ENCODE measurements at places on chromosomes 5 and 9. TPM values are rescaled to one million over a fixed set of nuclear protein-coding genes. Genes with fewer than 3 reads are reported as not detected.
A peak's percentile ranks its signal among the peaks of the same experiment; 100 is the strongest.

DNA sequence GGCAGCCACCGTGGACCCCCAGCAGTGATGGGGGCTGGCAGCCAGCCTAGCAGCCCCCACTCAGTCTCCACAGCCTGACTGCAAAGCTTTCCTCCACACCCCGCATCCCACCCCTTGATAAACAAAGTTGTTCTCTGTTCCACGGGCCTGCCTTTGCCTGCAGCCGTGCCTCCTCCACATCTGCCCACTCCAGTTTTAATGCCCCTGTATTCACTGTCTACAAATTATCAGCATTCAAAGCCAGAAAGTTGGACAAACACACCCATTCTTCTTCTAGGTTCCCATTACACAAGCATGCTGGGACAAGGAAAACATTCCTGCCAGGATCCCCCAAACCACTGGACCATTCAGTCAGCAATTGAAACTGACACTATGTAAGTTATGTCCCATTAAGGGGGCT, 23.0 kb upstream of the NR5A1 start:
- DNase-seq = no peak

The CAST gene
- 266 TPM for total RNA-seq

DNA sequence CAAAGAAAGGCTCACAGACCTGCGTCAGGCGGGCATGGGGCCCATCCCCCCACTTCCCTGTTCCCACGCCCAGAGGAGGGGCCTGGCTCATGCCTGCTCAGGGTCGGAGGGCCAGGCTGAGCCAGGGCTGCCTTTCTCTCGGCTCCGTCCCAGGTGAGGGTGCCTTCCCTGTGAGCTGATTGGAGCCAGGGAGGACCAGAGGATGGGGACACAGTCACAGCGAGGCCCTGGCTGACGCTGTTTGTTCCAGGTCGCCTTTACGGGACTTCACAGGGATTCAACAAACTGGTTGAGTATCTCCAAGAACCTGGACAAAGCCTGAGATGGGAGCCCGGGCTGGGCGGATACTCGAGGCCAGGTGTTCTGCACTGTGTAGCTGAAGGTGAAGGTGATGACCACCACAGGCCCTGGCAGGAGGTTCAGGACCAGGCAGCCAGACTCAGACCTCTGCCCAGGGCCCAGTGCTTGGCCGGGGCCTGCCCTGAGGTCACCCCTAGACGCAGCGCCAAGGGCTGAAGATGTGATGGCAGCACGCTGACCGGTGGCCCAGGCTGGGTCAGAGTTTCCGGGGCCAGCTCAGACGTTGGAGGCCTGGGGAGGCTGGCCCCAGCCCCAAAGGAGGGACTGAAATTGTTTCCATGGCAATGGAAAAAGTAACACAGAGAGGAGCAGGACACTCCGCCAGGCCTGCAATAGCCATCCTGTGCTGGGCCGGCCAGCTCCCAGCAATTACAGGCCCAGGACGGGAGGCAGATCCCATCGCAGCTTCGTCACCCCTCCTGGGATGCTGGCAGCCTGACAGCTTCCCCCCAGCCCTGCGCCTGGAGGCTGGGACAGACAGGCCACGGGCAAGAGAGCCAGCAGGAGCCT, 65.3 kb upstream of the ADAMTS2 start:
- no peak for DNase-seq

The PROB1 gene
- total RNA-seq = 4.3 TPM

The ZFP2 gene
- 0.75 TPM for total RNA-seq

DNA sequence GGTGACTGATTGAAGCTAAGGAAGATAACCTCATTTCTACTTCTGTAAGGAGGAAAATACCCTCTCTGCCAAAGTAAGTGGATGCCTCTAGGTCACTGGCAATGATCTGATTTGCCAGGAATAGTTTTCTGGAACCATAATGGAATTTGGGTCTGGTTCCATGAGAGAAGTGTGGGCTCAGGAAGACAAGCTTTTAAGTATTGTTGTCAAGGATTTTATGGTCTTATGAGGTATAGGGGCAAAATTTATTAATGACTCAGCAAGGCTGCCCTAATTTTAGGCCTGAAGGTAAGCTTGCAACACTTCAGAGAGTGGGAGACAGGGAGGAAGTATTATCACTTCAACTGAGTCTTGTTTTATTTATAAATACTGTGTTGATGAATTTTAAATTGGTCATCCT, 322.6 kb upstream of the ACTBL2 start:
- no peak for DNase-seq

GRCh38 chr5:165673499-165673898, 2168.1 kb downstream of the MAT2B start:
- no peak for DNase-seq

DNA sequence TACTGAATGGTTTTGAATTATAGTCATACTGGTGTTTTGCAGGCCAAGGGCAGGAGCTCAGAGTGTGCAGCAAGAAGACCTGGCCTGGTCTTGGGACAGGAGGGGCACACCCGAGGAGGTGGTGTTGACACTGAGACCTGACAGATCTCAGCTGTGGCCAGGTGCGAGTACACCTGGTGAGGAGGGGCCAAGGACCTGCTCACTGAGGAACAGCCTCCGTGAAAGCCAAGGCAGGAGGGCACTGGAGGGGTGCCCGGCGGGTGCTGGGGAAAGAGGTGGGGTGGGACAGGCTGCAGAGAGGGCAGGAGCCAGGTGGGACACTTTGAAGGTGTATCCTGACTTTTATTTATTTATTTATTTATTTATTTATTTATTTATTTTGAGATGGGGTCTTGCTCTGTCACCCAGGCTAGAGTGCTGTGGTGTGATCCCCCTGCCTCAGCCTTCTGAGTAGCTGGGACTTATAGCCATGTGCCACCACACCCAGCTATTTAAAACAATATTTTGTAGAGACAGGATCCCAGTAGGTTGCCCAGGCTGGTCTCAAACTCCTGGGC, 23.3 kb upstream of the LAMC3 start:
- no peak for DNase-seq

The PRRX2 gene
- 112 TPM for total RNA-seq

- DNase-seq = no peak
Observed at GRCh38 chr9:18438300-18438925, 35.5 kb upstream of the ADAMTSL1 start.

- DNase-seq = peak; percentile 59
Observed at GRCh38 chr9:134571946-134572917, 69.4 kb upstream of the COL5A1 start.

The NME5 gene
- total RNA-seq = not detected

The MSX2 gene
- not detected for total RNA-seq

The TLR4 gene
- 32.4 TPM for total RNA-seq

DNA sequence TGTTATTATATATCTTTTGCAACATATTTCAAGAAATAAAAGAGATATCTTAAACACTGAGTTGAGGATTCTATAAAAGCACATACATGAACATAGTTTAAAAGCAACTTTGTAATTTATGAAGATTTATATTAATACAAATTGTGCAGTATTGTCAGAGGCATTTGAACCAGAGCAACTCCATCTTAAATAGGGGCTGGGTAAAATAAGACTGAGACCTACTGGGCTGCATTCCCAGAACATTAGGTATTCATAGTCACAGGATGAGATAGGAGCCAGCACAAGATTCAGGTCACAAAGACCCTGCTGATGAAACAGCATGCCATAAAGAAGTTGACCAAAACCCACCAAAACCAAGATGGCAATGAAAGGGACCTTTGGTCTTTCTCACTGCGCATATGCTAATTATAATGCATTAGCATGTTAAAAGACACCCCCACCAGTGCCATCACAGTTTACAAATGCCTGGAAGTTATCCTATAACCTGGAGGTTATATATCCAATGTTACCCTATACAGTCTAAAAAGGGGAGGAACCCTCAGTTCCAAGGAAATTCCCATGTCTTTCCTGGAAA, 320.2 kb downstream of the FAM170A start:
- DNase-seq = no peak

GRCh38 chr9:136533775-136534157, 12.1 kb downstream of the NOTCH1 start:
- DNase-seq = peak; percentile 53

The SLC6A18 gene
- not detected for total RNA-seq

- peak; percentile 44 for DNase-seq
Observed at GRCh38 chr9:19230355-19231125, at the start of gene DENND4C. DENND4C (plus strand) TSS chr9:19230693; CDS start chr9:19276175, 45,482 bp downstream.

DNA sequence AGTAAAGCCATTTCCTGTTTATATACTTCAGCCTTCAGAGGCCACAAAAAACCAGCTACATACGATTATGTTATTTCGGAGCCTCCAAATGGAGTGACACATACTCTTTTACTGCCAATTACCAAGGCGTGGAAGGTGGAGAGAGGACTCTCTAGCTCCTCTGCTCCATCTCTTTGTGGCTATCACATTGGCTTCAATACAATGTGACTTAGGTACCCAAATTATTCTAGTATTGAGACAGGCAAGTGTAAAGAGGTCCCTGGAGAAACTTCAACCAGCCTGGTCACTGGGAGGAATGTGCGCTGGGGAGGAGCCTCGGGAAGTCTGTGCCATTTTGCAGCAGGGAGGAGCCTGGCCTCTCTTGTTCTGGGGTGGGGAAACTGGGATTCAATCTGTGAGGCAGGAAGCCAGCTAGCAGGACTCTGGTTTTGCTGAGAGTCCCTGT, 85.8 kb upstream of the TAS2R1 start:
- DNase-seq = no peak

GRCh38 chr9:35686222-35687203, 3.2 kb downstream of the TPM2 start:
- DNase-seq = no peak

DNA sequence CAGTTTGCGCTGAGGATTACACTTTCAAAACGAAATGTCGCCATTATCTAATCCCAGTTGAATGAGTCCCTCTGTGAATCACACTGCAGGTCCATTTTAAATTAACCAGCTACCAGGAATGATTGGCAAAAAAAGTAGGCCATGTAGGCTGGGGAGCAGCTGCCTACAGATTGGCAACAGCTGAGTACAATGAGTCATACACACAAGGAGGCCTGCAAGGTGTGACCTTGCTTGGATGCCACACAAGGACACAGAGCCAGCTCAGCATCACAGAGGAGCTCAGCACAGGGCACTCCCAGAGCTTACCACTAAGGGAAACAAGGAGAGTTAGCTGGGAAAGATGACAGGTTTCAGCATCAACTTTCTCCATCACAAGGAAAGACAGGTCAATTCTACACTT, 12.9 kb downstream of the HAVCR1 start:
- DNase-seq = no peak

DNA sequence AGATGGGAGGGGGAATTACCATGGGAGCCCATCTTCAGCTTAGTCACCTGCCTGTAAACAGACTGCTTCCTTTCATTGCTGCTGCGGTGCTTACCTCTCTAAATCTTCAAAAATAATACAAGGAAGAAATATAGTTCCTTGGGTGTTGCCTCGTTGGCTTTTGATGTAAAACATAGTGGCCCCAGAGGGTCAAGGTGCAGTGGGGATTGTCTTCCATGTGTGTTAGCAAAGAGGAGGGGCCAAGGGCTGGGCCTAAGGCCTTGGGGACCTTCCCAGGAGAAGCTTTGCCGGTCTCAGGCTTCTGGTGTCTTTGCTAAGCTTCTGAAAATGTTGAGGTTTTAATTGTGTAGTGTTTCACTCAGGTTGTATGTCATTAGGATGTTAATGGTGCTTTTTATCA, 90.0 kb downstream of the PDE8B start:
- no peak for DNase-seq

DNA sequence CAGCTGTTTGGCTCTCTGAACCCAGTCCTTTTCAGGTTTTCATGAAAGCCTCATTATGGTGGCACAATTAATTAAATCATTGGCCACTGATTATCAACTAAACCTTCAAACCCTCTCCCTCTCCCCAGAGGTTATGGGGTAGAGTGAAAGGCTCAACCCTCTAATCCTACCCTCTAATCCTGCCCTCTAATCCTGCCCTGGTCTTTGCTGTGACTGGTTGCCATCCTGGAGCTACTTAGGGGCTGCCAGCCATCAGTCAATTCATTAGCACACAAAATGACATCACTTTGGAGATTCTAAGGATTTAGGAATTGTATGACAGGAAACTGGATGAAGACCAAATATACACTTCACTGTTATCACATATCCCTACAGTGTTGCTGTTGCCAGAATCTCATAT, 36.1 kb downstream of the ANKS6 start:
- DNase-seq = no peak

The TCOF1 gene
- total RNA-seq = 31.4 TPM

GRCh38 chr5:138632900-138633489, 57.8 kb upstream of the HSPA9 start:
- peak; percentile 77 for DNase-seq

DNA sequence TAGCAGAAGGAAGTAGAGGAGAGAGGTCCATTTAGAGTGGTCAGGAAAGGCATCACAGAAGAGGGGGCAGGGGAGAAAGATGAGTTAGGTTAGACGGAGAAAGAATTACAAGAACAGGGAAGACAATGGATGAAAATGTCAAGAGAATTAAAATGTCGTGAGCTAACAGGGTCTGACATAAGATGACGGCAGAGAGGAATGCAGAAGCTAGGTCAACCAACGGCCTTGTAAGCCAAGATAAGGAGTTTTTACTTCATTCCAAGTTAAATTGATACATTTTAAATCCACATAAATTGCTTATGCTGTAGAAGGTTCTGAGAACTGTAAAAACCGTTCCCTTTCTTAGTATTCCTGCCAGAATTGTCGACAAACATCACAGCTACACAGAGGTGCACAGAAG, 896.9 kb upstream of the DMAC1 start:
- no peak for DNase-seq

- no peak for DNase-seq
Observed at GRCh38 chr9:83247732-83248131, 184.8 kb upstream of the RASEF start.

GRCh38 chr9:113349445-113350094, at the start of gene BSPRY:
BSPRY (plus strand) TSS chr9:113349541; CDS start chr9:113349580, 39 bp downstream.
- DNase-seq = no peak

The RNF180 gene
- total RNA-seq = 7.9 TPM

DNA sequence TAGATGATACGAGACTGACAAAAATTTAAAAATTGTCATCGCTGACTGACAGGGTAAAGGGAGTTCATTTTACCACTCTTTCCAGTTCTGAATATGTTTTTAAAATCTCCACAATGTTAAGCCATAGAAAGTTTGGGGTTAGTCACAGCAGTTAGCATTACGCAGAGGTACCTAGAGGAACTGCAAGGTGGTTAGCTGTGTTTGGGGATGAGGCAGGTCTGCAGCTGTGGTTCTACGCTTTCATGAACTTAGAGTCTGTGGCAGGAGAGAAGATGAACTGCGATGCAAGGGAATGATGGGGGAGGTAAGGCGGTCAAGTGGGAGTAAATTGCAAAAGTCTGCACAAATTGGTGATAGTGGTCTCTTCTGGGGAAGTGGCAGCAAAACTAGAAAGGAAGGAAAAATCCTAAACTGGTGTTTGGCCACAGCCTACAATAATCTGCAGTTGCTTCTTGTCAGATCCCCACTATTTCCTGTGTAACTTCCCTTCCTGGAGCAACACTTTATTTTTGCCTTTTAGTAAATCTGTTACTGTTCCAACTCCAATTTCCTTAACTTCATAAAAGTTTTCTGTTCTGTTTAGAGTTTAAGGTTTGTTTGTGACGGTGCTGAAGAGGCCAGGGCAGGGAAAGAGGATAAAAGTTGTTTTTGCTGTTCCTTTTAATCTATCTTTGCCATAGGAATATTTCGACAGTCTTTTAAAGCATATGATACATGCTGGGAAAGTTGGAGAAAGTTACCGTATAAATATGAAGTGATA, 38.6 kb upstream of the SNX2 start:
- DNase-seq = no peak

Measured in ascending aorta (tissue), 2 donors.